Hindlimb muscle (tissue), 1 donor: ENCODE measurements at places on chromosomes 12 and 14. TPM values are rescaled to one million over a fixed set of nuclear protein-coding genes. Genes with fewer than 3 reads are reported as not detected.

CARMIL3 gene
- 0.10 TPM for polyA plus RNA-seq

CEBPE gene
- polyA plus RNA-seq = not detected

RTL1 gene
- 69.2 TPM for polyA plus RNA-seq

GSC gene
- 0.88 TPM for polyA plus RNA-seq

SERPINA9 gene
- not detected for polyA plus RNA-seq

ASB8 gene
- polyA plus RNA-seq = 59.2 TPM

FOXN4 gene
- polyA plus RNA-seq = 0.12 TPM
